ENCODE measurements at places on chromosomes 7 and 10.
A peak's percentile ranks its signal among the peaks of the same experiment; 100 is the strongest.

DNA sequence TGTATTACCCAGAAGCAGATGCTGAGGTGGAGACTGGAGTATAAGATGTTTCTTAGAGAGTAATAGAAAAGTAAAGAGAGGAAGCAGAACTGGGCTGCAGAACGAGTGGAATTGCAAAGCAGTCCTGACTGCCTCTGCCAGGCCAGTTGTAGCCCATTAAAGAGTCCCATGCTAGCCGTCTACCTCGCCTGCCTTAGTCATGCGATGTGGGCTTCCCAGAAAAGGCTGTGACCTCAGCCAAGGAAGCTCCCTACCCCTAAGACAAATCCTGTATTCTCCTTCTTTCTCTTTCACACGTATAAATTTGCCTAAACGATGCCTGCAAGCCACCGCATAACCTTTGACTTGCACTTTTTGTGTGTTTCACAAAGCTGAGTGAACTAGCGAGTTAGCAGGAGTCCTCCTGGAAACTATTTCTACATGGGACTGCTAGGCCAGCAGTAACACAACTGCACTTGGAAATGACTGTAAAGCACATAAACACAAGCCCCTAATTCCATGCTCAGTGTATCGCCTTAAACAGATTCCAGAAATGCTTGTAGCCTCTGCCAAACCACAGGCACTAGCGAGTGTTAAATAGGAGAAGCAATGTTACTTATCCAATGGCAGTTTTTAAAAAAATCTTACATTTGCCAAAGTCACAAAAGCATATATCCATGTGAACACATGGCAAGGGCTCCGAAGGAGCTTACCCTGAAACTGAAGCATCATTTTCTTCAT is 47.4 kb upstream of the GNAI1 start:
- no peak for DNase-seq

- DNase-seq: no peak
Measured at GRCh38 chr7:63054191-63054661, 944.4 kb upstream of the ZNF722 start.

DNA sequence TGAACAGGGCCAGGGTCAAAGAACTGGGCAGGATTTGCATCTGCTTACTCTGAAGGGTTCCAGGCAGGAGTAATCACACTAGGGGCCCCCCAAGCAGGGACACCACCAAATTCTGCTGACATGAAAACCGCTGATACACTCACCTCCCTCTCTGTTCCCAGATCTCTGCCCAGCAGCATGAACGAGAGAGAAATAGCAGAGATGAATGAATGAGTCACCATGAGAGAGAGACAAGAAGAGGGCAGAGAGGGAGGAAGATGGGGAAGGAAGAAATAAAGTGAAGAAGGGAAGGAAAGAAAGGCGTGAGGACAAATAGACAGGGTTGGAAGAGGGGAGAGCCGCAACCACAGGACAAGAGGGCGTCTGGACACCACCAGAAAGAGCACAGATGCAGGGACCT is 285.9 kb upstream of the NEBL start:
- DNase-seq: no peak

DNA sequence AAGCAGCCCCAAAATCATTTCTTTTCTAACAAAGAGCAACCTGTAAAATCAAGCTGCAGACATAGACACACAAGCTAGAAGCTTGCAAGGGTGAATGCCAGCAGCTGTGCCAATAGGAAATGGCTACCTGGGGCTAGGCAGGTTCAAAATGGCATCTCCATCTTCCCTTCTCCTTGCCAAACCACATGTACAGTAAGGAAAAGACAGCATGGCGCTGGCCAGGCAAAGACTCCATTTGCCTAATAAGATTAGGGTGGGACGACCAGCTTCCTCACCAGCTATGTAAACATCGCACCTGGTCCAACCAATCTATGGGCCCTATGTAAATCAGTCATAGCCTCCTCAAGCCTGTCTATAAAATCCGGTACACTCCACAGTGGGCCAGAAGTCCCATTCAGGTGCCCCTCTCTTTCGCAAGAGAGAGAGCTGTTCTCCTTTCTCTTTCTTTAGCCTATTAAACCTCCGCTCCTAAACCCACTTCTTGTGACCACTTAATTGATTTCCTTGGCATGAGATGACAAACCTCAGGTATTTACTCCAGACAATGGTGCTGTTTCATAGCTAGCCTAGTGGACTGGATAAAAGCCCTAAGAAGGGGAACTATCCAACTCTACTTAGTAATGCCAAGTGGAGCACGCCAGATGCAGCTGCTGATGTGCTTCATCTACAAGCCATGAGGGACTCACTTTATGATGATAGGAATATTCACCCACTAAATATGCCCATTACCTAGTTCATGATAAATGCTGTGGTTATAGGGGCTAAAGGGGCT is 44.1 kb downstream of the HTR7 start:
- peak; percentile 2 for DNase-seq

Measured in SW480 (cell line).